Esophagus squamous epithelium (tissue), 5 donors: ENCODE measurements at places on chromosomes 13 and 19.

- no peak for DNase-seq
Observed at GRCh38 chr13:20609145-20609544, 42.2 kb downstream of the IFT88 start.

GRCh38 chr19:23800271-23800670 lies 41.6 kb upstream of the ZNF681 start:
- no peak for DNase-seq

DNA sequence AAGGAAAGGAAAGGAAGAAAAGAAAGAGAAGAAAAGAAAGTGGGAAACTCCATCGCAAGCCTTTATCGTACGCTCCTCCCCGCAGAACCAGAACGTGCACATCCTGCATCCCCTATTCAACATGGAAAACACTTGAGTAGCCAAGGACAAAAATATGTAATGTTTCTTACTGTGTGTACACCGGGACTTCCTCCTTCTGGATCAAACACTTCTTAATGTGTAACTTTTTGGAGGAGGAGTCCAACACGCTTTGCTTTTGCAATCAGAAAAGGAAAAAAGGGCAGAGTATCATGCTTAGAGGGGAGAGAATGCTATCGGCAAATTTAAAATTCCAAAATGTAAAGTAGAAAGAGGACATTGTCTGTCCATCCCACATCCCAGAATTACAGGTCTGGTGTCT lies 7.8 kb upstream of the SHFL start:
- DNase-seq: no peak

GRCh38 chr13:31119526-31119925 lies 42.2 kb downstream of the HSPH1 start:
- no peak for DNase-seq

- no peak for DNase-seq
Observed at GRCh38 chr13:96947343-96947910, 46.8 kb downstream of the OXGR1 start.

- DNase-seq: no peak
Observed at GRCh38 chr13:59931621-59932020, 232.1 kb downstream of the DIAPH3 start.

GRCh38 chr13:110228936-110229904 lies 77.7 kb downstream of the COL4A1 start:
- DNase-seq: no peak

- DNase-seq: no peak
Observed at GRCh38 chr13:75153386-75153785, 328.6 kb downstream of the TBC1D4 start.

DNA sequence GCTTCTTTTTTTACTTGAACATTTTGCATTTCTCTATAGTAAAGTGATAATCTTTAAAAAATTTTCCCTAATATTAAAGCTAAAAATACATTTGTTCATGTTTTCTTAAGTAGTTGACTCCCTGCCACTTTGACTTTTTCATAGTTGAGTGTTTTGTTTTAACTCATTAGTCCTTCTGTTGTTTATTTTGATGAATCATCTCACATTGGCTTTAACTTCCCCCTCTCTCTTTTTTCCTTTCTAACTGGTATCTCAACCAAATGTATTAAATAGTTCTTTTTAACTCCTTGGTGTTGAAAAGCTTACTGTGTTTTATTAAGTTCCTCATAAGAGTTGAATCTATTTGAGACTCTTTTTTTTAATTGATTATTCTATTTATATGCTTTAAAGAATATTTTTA lies 2.8 kb downstream of the TNFSF13B start:
- DNase-seq: no peak

DNA sequence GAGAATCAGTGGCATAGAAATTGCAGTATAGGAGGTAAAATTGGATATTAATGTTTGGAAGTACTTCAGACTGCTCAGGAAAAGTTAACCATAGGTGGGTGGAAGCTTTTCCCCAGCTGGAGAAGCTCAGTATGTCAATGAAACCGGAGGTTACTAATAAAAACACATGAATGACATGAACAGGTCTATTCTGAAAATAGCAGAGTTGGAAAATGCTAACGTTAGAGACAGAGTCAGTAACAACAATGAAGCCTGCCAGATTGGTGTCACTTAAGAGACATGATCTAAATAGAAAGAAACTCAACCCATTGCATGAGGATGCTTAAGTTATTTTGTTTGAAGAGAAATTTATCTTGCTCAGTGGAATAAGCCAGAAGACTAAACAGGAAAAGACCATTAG lies 364.5 kb downstream of the DNAJC15 start:
- no peak for DNase-seq

- no peak for DNase-seq
Observed at GRCh38 chr13:110397436-110398115, 90.5 kb downstream of the COL4A2 start.

GRCh38 chr19:8004001-8004400 lies 1.4 kb downstream of the ELAVL1 start:
- no peak for DNase-seq

- DNase-seq: no peak
Observed at GRCh38 chr19:45653634-45654033, 14.4 kb upstream of the GIPR start.

DNA sequence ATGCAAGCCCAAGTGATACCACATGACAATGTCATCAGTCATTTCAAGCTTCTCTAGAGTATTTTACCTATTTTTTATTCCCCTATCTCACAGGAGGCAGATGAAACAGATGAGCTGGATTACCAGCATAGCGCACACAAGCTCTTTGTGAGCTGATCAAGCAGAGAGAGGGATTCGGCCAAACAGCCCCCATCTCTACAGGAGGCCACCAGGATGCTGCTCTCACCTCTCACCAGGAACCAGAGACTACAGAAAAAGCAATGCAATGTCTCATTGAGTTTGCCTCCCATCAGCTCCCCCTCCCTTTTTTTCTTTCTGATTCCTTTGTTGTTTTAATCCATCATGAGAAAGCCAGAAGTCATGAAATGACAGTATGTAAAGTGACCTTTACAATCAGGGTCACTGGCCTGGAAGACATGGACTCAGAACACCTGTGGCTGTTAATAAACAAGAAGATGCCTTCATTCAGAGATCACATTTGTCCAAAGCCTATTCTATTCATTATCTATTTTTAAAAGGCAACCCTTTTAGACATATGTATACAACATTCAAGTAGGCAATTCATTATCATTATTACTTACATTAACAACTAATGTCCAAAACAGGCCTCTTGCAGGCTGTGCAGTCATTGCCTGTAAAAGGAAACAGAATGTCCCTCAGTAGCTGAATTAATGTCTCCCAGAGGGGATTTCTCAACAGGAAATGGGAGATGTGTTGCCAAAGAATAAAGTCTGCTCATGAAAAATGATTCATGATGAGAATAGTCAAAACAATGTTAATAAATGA lies 656.6 kb downstream of the TBC1D4 start:
- no peak for DNase-seq

DNA sequence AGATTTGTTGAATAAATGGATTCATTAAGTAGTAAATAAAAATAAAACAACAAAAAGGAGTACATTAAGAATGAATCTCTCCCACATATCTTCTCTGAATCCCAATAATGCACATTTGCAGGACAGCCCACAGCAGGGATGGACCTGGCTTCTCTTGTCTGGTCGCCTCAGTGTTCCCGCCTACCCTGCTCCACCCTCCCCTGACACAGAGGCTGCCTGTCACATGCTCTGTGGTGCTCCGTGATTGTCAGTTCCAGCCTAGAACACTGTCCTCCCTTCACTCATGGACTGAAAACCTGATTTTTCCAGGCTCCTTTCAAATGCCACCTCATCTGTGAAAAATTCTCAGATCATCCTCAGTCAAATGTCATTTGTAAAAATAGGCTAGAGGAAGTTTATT lies 94.5 kb upstream of the GPR12 start:
- no peak for DNase-seq
